IPS DF 6.9 (cell line): ENCODE measurements at places on chromosomes 16 and 17.

GRCh38 chr16:23564575-23565363 is 7.2 kb downstream of the UBFD1 start:
- no peak for DNase-seq

- no peak for DNase-seq
These were observed 49.5 kb downstream of the HLF start for GRCh38 chr17:55314061-55314783.

DNA sequence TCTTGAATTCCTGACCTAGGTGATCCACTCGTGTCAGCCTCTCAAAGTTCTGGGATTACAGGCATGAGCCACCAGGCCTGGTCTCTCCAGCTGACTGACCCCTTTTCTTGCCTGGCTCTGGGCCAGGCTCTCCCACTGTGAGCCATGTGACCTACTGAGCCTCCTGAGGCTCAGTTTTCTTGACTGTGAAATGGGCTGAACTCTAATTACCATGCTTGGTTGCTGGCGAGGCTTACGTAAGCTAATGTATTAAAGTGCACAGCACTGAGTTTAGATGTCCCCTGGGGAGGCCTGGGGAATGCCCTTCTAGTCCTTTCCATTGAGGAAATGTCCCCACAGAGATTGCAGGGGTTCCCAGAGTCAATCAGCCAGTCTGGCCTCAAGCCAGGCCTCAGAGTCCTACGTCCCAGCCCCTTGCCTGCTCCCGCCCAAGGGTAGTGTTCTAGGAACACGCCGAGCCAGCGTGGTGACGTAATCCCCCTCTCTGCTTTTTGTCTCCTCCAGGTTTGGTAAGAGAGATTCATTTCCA is 45.8 kb upstream of the LGALS9 start:
- no peak for DNase-seq

DNA sequence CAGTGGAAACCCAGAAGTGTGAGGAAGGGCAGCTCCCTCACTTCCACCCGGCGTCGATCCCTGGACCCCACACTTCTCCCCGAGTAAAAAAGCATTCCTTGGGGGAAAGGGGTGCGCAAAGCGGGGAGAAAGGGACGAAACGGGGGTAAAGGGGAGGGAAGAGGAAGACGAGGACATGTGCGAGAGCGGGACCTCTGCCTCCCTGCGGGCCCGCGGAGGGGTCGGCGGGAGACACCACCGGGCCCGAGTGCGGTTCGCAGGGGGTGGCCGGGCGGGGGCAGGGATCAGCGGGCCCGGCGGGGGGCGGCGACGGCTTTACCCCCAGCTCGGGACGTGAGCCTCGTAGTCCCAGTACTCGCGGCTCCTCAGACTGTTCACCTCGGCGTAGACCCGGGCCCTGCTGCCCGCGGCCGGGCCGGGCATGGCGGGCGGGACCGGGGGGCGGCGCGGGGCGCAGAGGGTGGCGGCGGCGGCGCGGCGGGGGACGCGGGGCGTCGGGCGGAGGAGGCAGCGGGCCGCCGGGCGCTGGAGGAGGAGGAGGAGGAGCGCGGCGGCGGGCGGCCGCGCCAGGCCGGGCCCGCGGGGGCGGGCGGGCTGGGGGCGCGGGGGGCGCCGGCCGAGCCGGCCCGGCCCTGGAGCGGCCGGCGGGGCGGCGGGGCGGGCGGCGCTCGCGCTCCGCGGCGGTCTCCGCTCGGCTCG is 443 bp downstream of the CSNK2A2 start:
- no peak for DNase-seq

DNA sequence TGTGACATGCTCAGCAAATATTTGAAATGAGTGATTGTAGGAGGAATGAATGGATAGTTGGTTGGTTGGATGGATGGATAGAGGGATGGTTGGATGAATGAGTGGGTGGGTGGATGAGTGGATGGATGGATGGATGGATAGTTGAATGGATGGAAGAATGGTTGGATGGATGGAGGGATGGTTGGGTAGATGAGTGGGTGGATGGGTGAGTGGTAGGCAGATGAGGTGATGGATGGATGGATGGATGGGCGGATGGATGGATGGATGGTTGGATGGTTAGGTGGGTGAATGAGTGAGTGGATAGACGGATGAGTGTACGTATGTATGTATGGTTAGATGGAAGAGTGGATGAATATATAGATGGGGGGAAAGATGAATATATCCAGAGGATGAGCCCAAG is 137.7 kb downstream of the RBFOX1 start:
- DNase-seq = no peak

DNA sequence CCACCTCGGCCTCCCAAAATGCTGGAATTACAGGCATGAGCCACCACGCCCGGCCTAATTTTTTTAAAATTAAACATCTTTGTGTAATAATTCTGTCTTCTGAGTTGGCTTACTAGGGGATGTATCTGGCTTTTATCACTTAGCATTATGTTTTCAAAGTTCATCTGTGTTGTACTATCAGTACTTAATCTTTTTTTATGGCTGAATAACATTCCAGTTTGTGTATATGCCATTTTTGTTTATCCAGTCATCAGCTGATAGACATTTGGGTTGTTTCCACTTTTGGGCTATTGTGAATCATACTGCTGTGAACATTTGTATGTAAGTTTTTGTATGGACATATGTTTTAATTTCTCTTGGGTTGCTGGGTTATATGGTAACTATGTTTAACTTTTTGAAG is 69.0 kb downstream of the CHD9 start:
- DNase-seq = no peak

DNA sequence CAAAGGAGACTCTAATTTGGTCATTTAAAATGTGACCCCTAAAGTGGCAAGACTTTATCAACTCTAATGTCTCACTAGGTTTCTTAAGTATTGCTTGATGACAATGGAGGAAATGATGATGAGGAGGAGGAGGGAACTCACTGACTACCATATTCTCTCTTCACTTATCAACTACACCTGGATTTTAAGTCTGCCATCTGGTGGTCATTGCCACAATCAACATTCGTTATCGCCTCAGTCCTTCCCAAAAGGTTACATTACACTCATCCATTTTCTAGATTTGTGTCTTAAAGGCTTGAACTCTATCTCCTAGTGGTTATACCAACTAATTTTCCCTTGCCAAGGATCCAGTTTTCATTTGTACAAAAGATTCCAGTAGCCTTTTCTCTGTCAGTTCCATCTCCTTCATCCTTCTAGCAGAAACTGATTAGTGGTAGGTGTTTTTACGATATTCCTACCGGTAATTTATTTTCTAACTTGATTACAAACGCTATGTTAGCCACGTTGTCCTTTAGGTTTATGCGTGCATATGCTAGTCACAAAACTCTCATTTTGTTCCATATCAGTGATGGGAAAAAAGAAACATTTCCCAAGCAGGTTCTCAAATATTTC is 114.6 kb upstream of the NOG start:
- DNase-seq = peak; percentile 37

DNA sequence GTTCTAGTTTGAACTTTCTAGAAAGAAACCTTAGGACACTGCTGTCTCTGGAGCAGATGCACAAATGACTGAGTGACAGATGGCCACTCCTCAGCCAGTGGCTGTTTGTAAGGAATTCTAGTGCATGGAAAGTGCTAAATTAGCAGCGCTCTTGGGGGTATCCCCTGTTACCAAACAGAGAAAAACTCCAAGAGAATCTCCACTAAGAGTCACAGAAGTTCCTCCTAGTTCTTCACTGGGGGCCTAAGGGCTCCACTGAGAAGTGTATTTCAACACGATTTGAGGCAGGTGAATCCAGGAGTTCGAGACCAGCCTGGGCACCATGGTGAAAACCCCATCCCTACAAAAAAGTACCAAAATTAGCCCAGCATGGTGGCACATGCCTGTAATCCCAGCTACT is 18.1 kb upstream of the IRF8 start:
- no peak for DNase-seq

- no peak for DNase-seq
These were observed 268.8 kb downstream of the SEC14L1 start for GRCh38 chr17:77409282-77410161.

GRCh38 chr16:64278196-64278595 is 843.7 kb downstream of the CDH11 start:
- no peak for DNase-seq

GRCh38 chr16:72808754-72809153 is 239.2 kb downstream of the ZFHX3 start:
- DNase-seq = no peak

DNA sequence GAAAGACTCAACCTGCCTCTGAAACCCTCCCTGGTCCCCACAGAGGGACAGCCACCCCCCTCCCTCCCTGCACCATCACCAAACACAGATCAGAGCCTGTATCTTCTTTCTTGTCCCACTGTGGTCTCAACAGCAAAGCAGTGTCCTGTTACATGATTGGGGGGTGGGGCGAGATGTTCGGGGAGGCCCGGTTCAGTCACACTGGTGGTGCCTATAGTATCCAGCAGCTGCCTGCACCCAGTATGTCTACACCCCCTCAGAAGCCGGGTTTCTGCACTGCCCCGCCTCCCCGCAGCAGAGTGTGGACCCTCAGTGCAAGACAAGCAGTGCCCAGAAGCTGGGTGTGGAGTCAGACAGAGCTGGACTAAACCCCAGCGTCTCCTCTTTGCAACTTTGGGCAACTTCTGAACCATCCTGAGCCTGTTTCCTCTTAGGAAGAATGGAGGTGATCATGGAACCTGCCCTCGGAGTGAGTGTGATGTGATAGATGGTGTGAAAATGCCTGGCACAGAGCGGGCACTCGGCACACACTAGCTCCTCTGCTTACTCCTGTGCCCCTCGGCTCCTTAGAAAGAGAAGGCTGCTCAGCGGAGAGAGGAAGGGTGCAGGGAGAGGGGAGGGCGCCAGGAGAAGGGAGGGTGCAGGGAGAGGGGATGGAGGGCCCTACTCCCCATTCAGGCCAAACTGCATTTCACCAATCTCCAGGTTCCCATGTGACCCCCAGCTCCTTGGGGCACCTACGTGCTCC is 84.0 kb upstream of the TNRC6C start:
- DNase-seq = no peak

DNA sequence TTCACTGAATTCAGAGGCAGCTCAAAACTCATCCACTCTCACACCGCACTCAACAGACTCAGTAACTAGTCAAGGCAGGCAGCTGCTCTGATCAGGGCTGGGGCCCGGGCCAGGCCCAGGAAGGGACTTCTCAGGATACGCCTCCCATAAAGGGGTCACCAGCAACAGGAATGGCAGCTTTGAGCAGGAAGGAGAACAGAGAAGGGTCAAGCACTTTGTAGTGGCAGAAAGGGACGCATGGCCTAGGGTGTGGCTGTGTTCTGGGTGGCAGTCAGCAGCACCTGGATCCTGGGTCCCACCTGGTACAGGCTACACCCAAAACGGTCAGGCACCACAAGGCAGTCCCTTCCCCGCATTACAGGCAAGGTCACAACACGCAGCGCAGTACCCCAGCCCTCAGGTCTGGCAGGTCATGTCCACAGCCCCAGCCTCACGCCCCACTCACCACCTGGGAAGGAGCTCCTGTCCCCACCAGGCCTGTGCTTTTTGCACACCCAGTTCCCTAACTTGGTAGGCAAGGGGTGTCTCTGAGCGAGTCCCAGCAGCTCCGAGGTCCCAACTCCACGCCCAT is 99.7 kb downstream of the ZNF778 start:
- DNase-seq = no peak

DNA sequence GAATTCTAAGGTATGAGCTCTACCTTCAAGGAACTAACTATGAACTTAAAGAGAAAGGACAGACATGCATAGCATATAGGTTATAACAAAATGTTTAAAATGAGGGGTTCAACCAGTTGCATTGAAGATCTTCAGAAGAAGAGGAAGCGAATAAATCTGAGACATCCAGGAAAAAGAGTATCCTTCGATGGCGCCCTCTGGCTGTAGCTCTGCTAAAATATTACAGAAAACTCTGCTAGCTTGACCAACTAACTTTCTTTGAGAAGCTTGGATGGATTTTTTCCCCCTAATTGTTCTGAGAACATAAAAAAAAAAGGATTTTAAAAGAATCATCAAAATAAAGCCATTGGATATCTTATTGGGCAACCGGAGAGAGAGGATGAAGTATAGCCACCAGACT is 659.9 kb upstream of the SOX9 start:
- no peak for DNase-seq

- no peak for DNase-seq
These were observed at the start of gene KLHL36 for GRCh38 chr16:84647828-84648594. Gene KLHL36 (plus strand): TSS chr16:84648511. CDS start chr16:84650868, 2,357 bp downstream.

DNA sequence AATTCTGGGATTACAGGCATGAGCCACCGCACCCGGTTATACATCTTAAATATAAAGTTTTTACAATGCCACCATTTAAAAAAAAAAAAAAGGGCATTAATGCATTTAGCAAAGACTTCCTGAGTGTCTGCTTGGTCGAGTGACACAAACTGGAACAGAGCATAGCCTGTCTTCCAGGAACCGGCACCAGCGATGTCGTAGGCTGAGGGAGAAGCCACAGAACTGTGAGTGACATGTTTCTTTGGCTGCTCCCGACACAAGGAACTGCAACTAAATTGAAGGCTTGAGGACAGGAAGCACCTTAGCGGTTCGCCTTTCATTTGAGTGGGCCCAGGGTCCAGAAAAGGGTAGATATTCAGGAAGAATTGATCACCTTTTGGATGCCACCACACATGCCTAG is 717.8 kb downstream of the MAF start:
- no peak for DNase-seq

GRCh38 chr16:63145411-63145810 is 1109.2 kb upstream of the CDH8 start:
- no peak for DNase-seq

- DNase-seq = no peak
These were observed 148.9 kb downstream of the SPACA3 start for GRCh38 chr17:33140413-33141099.

- no peak for DNase-seq
These were observed 1.4 kb downstream of the MPRIP start for GRCh38 chr17:17043461-17044271.

DNA sequence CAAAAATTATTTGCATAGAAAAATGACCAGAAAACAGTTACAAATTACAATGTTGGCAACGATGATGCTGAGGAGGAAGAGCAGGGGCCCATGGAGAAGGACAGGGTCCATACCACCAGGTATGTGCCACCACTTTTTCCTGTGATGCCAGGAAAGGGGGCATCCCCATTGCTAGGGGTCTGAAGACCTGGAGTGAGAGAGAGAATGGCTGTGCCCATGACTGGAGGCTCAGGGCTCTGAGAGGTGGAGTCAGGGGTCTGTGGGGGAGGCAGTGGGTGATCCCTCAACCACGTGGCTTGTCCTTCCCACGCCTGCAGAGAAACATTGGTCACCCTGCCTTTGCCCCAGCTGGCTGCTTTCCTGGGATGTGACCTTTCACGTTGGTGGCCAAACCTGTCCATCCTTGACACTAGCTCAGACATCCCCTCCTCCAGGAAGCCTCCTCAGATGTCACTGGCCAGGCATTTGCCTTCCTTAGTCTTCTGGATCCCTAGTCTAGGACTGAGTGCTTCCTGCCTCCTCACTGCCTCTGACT is 51.4 kb downstream of the SOCS1 start:
- DNase-seq = no peak

- DNase-seq = no peak
These were observed 89.3 kb upstream of the CDYL2 start for GRCh38 chr16:80893686-80894085.
